ENCODE measurements at places on chromosomes 11 and 22.

- no peak for DNase-seq
Measured at GRCh38 chr22:39773976-39774539, 119.5 kb downstream of the ENTHD1 start.

- no peak for DNase-seq
Measured at GRCh38 chr22:38420734-38421133, 34.3 kb downstream of the KCNJ4 start.

GRCh38 chr11:19803506-19803998 is 90.9 kb downstream of the NAV2 start:
- no peak for DNase-seq

- no peak for DNase-seq
Measured at GRCh38 chr22:50010676-50011446, 1.7 kb downstream of the IL17REL start.

GRCh38 chr11:70555078-70555477 is 156.7 kb downstream of the CTTN start:
- DNase-seq = no peak

- DNase-seq = no peak
Measured at GRCh38 chr11:10272132-10272531, 21.9 kb downstream of the SBF2 start.
